NCI-H1436 (cell line): ENCODE measurements at places on chromosomes 7 and 10.

DNA sequence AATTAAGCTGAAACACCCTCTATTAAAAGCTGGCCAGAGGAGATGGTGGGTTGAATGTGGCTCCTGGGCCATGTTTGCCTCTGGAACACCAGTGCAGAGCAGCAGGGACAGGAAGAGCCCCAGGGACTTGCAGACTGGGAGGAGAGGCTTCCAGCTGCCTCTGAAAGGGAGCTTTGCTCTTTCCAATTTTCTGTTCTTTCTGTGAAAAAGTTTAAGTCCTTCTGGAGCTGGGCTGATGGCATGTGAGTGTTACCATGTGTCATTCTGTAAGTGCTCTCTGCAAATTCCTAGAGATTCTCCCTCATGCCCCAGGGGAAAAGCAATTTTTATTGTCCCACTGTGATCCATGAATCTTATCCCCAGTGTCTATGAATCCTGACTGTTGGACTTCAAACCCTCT is 112.8 kb upstream of the LANCL2 start:
- DNase-seq, result no peak

GRCh38 chr7:2522780-2523433 is 3.3 kb downstream of the LFNG start:
- peak; percentile 16 for DNase-seq

DNA sequence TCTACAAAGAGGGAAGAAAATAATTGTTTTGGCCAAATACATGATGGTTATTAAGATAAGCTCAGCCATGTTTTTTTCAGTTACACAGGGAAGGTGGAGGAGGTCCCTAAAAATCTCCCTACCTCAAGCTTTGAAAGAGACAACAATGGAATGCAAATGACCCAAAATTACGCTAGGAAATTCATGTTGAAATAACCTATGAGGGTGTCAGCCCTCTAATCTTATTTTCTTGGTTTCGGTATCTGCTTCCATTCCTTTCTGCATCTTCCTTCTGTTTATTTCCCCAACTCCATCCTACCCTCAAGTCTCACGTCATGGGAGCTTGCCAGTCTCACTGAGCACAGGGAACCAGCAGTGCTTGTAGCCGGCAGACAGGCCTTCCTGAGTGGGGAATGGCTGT is 40.6 kb upstream of the SMNDC1 start:
- DNase-seq, result no peak

GRCh38 chr7:157809863-157810851 is 473.4 kb downstream of the DNAJB6 start:
- no peak for DNase-seq

DNA sequence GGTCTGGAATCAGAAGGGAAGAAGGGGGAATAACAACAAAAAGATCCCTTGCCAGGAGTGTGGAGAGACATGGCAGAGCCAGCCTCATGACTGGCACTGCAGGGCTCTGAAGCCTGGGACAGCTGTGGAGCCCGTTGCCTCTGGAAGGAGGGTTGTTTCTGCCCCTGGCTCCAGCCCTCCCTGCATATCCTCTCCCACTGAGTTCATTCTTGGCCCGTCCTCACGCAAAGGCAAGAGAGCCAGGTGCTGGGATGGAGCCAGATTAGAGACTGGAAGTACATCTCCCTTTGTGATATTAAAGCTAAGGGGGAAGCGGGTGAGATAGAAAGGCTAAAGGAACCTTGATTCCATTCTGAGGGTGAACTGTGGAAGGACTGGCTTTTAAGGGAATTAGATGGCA is 141.5 kb upstream of the NPVF start:
- DNase-seq, result no peak

GRCh38 chr10:58963723-58964124 is 212.7 kb upstream of the PHYHIPL start:
- no peak for DNase-seq
